ENCODE measurements at places on chromosomes 2 and 18. TPM values are rescaled to one million over a fixed set of nuclear protein-coding genes. Genes with fewer than 3 reads are reported as not detected.

The CNRIP1 gene
- total RNA-seq: 2.4 TPM

- H3K4me1 ChIP-seq: no peaks in the 10 kb centered on the region
- no peaks in the 10 kb centered on the region for H3K36me3 ChIP-seq
- no peak overlapping the region for H3K27ac ChIP-seq
- no peak overlapping the region for H3K4me3 ChIP-seq
- DNase-seq: no peak
Measured at GRCh38 chr18:78196280-78196679, 783.3 kb upstream of the SALL3 start.

- H3K4me1 ChIP-seq: peaks cover 6% of the 10 kb centered on the region
- DNase-seq: no peak
- no peaks in the 10 kb centered on the region for H3K36me3 ChIP-seq
- no peaks in the 10 kb centered on the region for H3K27me3 ChIP-seq
- no peak overlapping the region for H3K4me3 ChIP-seq
- H3K27ac ChIP-seq: no peak overlapping the region
Measured at GRCh38 chr2:181066333-181066732, 85.9 kb downstream of the UBE2E3 start.

The IL36A gene
- not detected for total RNA-seq

DNA sequence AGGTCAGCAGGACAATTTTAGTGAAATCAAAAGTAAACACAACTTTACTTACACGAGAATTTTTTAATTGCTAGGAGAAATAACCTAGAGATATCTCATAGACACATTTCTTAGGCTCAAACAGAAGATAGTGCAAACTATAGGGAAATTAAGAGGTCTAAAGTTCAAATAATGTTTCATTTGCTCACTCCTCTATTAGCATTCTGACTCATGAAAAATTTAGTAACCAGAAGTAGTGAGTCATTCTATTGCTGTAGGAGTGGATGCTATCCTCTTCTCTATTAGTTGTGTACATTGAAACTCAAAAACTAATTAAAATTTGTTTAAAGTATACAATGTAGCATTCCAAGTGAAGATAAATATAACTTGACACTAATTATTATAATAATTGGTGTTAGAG lies 908.3 kb upstream of the TMEFF2 start:
- no peaks in the 10 kb centered on the region for H3K36me3 ChIP-seq
- H3K4me1 ChIP-seq: no peaks in the 10 kb centered on the region
- no peak overlapping the region for H3K4me3 ChIP-seq
- DNase-seq: peak; percentile 53
- no peak overlapping the region for H3K27ac ChIP-seq
- no peaks in the 10 kb centered on the region for H3K27me3 ChIP-seq

The CTDP1 gene
- 25.1 TPM for total RNA-seq

The LPIN2 gene
- total RNA-seq: 13.1 TPM

DNA sequence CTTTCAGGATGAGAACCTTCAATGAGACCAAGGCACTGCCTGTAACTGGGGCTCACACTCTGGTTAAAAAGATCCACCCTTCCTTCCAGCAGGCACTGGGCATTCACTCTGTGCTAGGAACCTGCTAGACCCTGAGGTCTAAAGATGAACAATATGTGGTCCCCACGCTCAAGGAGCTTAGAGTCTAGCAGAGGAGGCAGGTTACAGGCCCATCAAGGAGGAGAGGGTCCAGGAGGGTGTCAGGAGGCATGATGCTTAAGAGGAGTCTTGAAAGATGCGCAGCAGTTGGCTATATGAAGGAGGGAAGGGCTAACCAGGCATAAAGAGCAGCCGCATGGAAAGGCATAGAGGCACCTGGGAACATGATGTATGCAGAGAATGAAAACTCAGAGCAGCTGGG lies 4.5 kb downstream of the ANKRD53 start:
- no peak for DNase-seq
- H3K4me3 ChIP-seq: no peak overlapping the region
- H3K27ac ChIP-seq: peak overlapping the region; percentile 10
- H3K27me3 ChIP-seq: no peaks in the 10 kb centered on the region
- peaks cover 13% of the 10 kb centered on the region for H3K36me3 ChIP-seq

Data from MCF 10A (cell line).